Esophagus muscularis mucosa (tissue), 4 donors: ENCODE measurements at places on chromosomes 1 and 21. TPM values are rescaled to one million over a fixed set of nuclear protein-coding genes. Genes with fewer than 3 reads are reported as not detected.

The ARHGAP30 gene
- total RNA-seq, result 9.1 TPM

The ITSN1 gene
- total RNA-seq, result 37.9 TPM

DNA sequence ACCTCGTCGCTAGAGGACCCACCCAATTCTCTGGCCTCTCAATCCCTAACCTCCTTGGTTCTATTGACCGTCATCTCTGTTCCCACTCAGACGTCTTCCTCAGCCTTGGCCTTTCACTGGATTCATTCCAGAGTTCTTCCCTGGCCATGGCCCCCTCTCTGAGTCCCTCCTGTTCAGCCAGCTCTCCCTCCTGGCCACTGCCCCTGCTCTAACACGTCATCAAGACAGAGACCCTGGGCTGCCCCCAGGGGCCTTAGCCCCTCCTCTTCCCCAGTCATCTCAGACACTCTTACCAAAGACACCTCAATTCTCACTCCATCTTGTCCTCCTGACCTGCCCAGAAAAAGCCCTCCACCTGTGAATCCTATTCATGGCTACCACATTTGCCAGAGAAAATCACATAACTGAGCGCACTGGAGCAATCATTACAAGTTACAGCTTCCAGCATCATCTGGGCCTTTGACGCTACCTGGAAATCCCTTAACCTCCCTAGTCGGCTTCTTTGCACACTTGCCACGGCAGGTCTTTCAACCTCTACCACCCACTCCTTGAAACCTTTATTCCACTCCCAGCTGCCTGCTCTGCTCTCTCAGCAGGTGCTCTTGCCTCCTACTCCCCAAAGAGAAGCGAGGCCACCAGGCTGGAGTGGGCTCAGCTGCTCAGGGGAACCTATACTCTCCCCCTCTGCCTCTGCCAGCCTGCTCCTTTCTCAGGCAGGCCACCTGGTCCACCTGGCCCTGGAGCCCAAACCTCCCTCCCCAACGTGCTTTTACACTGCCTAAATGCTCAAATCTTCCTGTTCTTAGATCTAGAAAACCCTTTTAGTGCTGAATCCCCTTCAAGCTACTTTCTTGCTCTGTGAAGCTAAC, 14.0 kb downstream of the DCST2 start:
- no peak for DNase-seq

DNA sequence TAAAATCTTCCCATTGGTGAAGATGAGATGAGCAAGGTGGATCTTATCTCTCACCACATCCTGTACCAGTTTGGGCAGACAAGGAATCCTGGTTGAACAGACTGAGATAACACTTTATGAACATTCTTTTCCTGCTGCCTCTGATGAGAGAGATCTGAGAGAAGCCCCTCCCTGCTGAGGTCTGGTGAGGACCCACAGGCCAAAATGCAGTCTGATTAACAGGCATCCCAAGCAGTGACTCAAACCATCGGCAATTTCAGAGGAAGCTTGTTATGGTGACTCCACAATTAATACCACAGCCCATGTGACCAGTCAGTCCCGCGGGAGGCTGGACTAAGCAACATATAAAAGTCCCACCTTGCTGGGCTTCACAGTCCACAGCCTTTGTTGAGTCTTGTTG, at the start of gene PRR9:
Gene PRR9, plus strand, starts transcription at position 373 of the 400 bp plus-strand sequence. CDS start 561 bp downstream, outside the sequence.
- no peak for DNase-seq

GRCh38 chr1:25765923-25766589, 33.9 kb upstream of the SELENON start:
- DNase-seq, result no peak

- no peak for DNase-seq
These were observed 65.2 kb upstream of the GJA8 start for GRCh38 chr1:147837129-147837963.

DNA sequence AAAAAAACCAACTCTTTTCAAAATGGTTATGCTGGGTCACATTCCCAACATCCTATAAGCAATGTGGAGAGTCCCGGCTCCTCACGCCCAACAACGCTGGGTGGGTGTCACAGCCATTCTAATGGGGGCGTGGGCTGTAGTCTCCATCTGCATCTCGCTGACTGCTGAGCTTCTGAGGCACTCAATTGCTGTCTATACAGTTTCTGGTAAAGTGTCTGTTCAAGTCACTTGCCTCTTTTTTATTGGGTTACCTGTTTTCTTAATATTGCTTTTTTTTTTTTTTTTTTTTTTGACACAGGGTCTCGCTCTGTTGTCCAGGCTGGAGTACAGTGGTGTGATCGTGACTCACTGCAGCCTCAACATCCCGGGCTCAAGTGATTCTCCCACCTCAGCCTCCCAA, 54.8 kb downstream of the GNB1 start:
- DNase-seq, result no peak

DNA sequence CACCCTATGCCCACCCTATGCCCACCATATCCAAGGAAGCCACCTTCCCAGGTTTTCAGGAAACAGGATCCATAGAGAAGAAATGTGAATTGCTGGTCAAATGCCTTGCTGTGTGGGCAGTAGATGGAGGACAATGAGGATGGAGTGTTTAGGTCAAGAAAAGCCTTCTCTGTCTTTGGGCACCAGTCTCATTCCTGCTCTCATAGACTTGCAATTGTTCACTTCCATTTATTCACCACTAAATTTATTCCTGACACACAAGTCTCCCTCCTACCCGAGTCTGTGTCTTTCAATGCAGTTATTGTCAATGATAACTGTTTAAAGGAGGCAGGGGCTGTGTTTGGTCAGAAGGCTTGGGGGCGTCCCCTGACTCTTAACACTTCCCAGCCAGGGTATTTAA, 48.0 kb upstream of the ITPKB start:
- no peak for DNase-seq
